ENCODE measurements at places on chromosomes 12 and 14. TPM values are rescaled to one million over a fixed set of nuclear protein-coding genes. Genes with fewer than 3 reads are reported as not detected.
A peak's percentile ranks its signal among the peaks of the same experiment; 100 is the strongest.

Gene LUM
- 528 TPM for total RNA-seq

Gene VSIG10
- total RNA-seq = 11.8 TPM

Gene ADAMTS20
- total RNA-seq = 0.09 TPM

DNA sequence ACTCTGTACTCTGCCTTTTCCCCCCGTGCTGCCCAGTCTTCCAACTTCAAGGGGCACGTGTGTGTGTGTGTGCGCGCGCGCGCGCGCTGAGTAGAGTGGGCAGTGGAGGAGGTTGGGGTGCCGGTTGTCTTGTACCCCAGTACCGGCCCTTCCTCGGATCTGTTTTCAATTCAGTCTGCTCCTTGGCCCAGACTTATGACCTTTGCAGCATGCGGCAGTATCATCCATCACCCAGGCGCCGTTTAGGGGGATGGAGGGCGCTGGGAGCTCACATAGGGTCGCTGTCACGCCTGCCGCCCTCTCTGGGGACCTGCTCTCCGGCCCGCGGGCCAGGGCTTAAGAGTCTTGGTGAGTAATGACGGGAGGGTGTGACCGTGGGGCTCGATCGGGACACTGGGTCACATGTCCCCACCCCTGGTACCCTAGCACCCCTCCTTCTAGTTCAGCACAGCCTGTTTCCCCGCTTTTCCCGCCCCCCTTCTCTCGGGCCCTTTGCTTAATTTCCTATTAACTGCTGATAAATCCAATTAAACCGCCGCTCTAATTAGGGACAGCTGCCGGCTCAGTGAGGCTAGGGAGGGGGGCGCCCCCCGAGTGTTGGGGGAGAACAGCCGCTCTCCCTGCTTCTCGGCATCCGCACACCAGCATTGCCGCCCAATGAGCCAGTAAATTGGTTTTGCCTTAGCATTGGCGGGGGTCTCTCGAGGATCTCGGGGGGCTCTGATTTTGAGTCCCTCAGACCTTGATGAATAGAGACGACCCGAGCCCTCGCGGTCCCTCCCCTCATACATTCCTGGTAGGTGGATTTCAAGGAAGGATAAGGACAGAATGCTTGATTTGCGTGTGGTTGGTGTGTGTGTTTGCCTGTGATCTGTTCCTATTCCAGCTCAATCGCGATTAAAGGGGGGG is 9.3 kb downstream of the STAC3 start:
- peaks cover 83% of the 10 kb centered on the region for H3K4me1 ChIP-seq
- H3K27me3 ChIP-seq = peaks cover 81% of the 10 kb centered on the region
- H3K36me3 ChIP-seq = peaks cover 20% of the 10 kb centered on the region

DNA sequence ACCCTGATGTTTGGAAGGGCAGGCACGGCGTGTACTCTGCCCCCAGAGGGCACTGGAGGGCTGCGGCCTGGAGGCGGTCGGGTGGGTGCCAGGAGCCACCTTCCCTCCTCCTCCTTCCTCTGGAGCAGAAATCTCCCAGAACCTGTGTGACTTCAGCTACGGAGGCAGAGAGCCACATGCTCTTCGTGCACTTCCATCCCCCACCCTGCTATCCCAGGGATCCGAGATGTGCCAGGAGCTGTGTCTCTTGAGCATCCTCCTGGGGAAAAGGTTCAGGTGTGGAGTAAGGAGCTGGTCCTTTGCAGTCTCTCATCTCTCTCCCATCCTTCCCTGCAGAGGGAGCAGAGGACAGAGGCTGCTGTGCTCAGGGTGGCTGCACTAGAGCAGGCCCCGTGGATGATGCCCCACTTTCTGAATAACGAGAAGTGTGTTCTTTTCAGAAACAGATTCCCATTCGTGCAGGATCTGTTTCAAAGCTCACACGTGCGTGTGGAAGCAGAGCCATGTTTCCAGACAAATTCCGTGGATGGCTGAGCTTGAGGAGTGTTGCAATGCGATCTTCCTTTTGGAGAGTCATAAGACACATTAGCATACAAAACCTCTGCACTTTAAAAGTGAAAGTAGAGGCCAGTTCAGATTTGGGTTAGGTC is 162.9 kb downstream of the ADGRD1 start:
- DNase-seq = peak; percentile 80
- peaks cover 8% of the 10 kb centered on the region for H3K27me3 ChIP-seq
- H3K4me3 ChIP-seq = no peak overlapping the region
- H3K27ac ChIP-seq = peak overlapping the region; percentile 42
- H3K4me1 ChIP-seq = peaks cover 26% of the 10 kb centered on the region
- no peaks in the 10 kb centered on the region for H3K36me3 ChIP-seq

DNA sequence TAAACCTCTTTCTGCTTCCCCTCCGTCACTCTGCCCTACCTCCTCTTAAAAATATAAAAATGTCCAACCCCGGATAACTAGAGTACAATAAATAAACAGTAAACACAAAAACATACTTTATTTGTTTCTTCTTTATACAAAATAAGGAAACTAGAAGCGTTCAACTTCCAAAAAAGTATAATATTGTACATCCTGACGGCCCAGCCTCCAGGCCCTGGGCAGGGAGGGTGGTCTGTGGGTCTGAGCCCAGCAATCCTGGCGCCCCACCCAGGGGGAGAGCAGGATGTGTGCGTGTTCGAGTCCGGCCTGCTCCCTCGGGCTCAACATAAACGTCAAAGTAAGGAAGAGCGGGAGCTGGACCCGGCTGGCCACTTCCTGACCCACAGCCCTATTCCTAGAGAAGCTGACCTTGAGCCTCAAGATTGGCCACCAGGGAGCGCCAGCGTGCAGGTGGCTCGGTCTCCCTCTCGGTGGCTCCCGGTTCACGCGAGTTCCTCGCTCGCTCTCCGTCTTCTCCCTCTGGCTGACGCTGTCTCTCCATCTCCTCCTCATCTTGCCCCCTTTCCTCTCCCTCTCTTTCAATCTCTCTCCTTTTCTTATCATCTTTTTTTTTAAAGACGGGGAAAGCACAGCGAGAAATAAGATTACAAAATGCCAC is 9.4 kb downstream of the LHX5 start:
- H3K27me3 ChIP-seq = peaks cover 84% of the 10 kb centered on the region
- no peak overlapping the region for H3K4me3 ChIP-seq
- peaks cover 11% of the 10 kb centered on the region for H3K4me1 ChIP-seq
- H3K36me3 ChIP-seq = no peaks in the 10 kb centered on the region
- H3K27ac ChIP-seq = no peak overlapping the region

DNA sequence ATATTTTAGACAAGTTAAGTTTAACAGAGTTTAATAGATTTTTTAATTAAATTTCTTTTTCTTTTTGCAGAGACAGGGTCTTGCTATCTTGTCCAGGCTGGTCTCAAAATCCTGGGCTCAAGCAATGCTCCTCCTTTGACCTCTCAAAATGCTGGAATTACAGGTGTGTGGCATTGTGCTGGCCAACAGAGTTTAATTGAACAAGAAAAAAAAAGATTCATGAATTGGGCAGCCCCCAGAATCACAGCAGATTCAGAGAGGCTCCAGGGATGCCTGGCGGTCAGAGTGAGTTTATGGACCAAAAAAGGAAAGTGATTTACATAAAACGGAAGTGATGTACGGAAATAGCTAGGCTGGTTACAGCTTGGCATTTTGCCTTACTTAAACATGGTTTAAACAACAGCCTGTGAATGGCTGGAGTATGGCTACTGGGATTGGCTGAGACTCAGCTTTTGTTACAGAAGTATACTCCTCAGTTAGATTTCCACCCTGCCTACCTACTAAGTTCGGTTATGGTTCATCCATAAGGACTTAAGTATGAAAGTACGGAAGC is 14.5 kb upstream of the TESPA1 start:
- H3K4me1 ChIP-seq = no peaks in the 10 kb centered on the region
- DNase-seq = no peak
- H3K36me3 ChIP-seq = no peaks in the 10 kb centered on the region
- H3K27me3 ChIP-seq = no peaks in the 10 kb centered on the region
- H3K27ac ChIP-seq = no peak overlapping the region
- no peak overlapping the region for H3K4me3 ChIP-seq

DNA sequence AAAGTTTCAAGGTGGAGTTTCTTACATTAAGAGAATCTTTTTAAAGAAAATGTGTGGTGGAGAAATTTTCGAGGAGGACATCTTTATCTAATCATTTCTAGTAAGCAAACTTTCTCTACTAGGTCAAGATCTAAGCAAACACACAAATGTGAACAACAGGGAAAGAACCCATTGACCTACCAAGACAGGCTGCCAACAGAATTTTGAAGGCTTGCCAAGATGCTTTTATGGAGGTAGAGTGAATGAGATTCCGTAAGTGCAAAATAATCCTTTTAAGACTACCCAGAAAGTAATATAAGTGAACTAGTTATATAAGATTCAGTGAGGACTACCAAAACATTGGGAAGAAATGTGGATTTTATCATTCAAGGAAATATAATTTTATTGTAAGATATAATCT is 357.1 kb upstream of the PDE3A start:
- DNase-seq = peak; percentile 33
- H3K27ac ChIP-seq = no peak overlapping the region
- H3K36me3 ChIP-seq = no peaks in the 10 kb centered on the region
- no peak overlapping the region for H3K4me3 ChIP-seq
- no peaks in the 10 kb centered on the region for H3K4me1 ChIP-seq

- H3K27ac ChIP-seq = peak overlapping the region; percentile 86
- H3K27me3 ChIP-seq = no peaks in the 10 kb centered on the region
- no peak overlapping the region for H3K4me3 ChIP-seq
- no peaks in the 10 kb centered on the region for H3K36me3 ChIP-seq
Observed at GRCh38 chr12:101552277-101552676, 42.5 kb upstream of the MYBPC1 start.

DNA sequence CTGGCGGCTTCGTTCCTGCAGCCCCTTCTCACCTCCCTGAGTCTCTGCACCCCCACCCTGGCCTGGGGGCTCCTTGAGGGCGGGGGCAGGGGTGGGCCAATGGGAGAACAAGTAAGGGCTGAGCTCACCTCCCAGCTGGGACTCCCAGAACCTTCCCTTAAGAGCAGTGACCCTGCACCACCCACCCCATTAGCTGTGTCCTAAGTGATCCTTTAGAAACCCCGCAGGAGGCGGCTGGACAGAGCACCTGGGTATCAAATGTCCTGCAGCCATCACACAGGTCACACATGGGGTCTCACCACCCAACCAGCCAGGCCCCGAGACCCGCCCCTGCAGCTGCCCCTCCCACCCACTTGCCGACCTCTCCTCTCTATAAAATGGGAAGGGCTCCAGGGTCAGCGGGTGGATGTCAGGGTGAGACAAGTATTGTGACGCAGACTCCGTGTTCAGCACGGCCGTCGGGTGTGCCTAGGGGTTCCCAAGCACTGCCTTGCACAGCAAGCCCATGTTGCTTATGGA is 151.2 kb upstream of the C14orf180 start:
- no peak for DNase-seq

GRCh38 chr12:93526786-93527428 is 45.6 kb upstream of the SOCS2 start:
- no peak for DNase-seq
- H3K4me1 ChIP-seq = no peaks in the 10 kb centered on the region
- no peak overlapping the region for H3K4me3 ChIP-seq
- no peaks in the 10 kb centered on the region for H3K36me3 ChIP-seq

All from muscle of leg (tissue), 16 donors.